ENCODE measurements at places on chromosomes 4 and X.

DNA sequence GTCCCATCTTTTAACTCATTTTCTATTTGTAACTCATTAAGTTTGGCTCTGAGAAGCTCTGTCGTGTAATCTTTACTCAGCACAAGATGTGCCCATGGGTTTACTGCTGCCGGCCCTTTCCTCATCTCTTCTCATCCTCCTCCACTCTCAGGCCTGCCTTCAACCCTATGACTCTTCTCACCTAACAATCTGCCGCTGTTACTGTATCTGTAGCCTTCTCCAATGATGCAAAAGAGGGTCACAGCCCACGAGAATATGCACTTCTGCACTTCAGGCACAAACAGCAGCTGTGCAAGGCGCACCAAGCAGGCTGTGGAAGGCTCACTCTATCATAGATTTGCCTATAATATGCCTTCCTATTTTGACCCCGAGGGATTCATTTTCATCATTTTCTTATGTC, 546.5 kb upstream of the GALNTL6 start:
- no peak for DNase-seq

GRCh38 chr4:151912632-151913031, 151.8 kb upstream of the GATB start:
- DNase-seq, result no peak

GRCh38 chr4:151753056-151753455, 7.8 kb downstream of the GATB start:
- DNase-seq, result no peak

GRCh38 chrX:104172121-104172520, 5.9 kb downstream of the FAM199X start:
- no peak for DNase-seq

DNA sequence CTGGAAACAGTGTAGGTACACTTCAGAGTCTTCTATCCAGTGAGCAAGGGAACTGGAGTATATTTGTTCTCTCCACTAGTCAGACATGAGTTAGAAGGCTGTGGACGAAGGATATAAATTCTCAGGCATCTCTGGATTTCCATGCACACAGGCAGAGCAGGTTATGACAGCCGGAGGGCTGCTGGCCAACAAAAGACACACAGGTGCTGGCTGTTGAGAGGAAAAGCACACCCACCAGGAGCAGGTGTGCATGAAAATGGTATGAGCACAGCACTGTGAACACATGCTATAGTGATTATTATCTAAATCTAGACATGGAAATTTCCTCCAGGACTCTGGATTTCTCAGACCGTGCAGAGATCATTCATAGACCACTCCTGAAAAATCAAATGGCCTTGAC, 444.7 kb upstream of the RPS6KA3 start:
- peak; percentile 41 for DNase-seq

DNA sequence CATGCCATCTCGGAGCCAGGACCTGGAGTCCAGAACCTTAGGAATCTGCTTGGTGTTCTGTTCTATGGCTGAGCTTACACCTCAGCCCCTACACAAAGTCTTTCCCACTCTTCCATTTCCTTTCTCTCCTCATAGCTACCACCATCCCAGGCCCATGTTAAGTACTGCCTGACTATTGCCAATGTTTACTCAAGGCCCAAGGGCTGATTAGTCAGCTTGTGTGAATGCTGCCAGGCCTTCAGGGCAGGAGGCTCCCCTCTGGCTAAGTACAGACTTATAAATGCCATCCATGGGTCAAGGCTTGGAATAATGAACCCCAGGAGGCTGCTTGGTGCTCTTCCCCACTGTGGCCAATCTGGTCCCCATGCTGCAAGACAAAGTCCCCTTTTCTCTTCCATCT, 411.6 kb upstream of the MAGEB18 start:
- no peak for DNase-seq

DNA sequence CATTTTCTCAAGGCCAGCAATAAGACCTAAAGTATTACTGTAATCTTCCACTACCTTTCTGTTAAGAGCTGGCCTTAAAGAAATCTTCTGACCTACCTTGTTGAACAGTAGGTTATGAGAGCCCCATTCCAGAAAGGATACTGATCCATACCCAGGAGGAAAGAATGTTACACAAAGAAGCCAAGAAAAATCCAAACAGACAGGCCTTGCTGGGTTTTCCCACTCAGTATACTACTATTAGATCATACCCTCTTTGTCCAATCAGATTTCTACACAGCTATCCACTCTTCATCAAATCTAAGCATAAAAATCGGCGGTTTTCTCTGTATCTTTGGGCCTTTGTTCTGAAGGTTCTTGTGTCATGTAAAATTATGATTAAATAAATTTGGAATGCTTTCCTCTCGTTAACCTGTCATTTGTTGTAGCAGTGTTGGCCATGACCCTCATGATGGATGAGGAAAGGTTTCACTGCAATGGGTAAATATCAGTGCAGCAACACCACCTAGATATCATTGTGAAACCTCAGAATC, 292.3 kb downstream of the ANKRD50 start:
- no peak for DNase-seq

- DNase-seq, result no peak
Measured at GRCh38 chr4:185672618-185673017, 137.3 kb upstream of the PDLIM3 start.

- DNase-seq, result no peak
Measured at GRCh38 chr4:16524911-16525554, 298.8 kb upstream of the TAPT1 start.

DNA sequence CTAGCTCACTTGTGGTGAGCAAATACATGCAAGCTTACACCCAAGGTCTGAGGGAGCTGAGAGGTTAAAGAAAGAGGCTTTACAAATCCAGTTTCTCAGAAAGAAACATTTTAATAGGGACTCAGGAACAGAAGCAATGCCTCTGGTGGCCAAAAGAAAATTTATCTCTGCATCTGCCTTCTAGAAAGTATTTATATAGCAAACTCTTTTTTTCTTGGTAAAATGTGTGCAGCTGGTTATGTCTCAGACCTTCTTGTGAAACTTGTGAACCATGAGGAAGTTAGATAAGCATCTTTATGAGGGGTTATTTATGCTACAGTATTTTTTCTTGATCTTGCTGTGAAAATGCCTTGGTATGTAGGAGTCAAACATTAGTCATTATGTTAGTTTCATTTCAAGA, 48.5 kb upstream of the CYSLTR1 start:
- DNase-seq, result no peak

DNA sequence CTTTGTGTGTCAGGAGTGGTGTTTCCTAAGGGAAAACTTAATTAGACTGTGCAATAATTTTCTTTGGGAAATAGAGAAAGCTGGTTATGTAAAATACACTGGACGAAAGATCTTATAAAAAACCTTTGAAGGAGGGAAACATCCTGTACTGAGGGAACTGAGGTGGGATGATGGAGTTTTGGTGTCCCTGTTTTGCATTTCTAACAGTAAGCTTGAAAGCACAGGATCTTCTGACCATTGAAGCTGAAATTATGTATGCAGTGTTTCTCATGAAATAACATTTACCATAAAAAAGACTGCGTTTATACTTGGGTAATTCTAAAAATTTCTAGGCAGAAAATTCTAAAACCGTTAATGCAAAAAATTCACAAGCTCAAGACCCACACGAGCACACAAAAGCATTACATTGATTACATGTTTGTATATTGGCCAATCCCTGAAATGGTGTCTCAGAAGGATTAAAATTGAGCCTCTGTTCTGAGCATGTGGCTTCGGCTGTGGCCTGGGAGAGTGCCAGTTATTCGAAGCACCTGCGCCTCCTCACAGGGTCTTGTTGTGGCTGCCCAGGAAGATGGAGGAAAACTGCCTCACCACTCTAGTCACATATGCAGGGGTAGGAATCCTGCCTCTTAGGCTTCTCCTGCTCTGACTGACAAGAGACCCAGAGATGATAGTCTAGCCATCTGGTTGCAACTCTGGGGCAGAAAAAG, 49.5 kb downstream of the JADE3 start:
- DNase-seq, result peak; percentile 6

DNA sequence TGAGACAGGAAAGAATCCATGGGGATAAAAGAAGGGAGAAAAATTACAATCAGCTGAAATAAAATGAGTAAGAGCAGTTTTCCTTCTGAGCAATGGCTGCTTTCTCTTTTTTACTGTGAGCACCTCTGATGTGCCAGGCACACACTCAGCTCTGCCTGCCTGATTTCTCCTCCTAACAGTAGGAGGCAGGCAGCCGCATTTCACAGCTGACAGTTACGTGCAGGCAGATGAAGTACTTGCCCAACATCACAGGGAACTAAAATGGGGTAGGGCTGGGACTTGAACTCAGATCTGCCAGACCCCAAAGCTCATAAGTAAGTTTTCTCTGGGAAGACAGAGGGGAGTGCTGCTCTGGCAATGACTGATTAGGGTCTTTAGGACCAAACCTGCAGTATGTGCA, 54.6 kb downstream of the C4orf50 start:
- no peak for DNase-seq

GRCh38 chr4:74777531-74777930, 16.8 kb downstream of the BTC start:
- no peak for DNase-seq

- DNase-seq, result no peak
Measured at GRCh38 chrX:132413459-132413858, 75.4 kb downstream of the MBNL3 start.

GRCh38 chrX:85419293-85419692, 39.8 kb upstream of the POF1B start:
- DNase-seq, result no peak

GRCh38 chr4:5631352-5632065, 76.8 kb downstream of the EVC2 start:
- DNase-seq, result no peak

DNA sequence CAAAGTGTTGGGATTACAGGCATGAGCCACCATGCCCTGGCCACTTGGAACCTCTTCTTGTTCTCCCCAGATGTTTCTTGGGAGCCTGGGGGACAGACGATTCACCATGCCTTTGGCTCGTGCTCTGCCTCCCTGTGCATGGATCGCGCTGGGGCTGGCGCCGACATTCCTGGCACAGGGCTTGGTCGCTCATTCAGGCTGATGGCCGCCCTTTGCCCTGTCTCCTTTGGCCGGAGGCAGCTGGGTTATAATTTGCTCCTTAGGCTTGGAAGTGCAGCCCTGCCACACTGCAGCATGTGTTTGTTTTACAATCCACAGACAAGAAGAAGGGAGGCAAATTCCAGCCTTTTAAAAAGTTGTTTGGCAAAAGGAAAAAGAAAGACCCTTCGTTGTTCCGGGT, 115.3 kb downstream of the AASDH start:
- no peak for DNase-seq

DNA sequence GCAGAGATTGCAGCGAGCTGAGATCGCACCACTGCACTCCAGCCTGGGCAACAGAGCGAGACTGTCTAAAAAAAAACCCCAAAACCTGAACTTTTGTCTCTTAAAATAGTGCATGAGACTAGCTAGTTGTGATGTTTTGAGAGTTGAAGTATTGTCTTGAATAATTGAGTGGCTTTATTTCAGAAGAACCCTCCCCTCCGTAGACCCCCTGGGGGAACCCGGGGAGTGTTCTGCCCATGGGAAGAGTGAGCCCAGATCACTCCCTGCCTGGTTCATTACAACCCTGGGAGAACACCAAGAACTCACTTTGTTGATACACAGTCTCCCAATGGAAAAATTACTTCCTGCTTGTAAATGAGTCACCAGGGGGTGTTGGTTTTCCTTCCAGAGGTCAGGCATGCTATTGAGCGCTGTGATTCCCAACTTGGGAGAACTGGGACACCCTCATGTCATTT, 65.3 kb upstream of the SHISA3 start:
- DNase-seq, result no peak

DNA sequence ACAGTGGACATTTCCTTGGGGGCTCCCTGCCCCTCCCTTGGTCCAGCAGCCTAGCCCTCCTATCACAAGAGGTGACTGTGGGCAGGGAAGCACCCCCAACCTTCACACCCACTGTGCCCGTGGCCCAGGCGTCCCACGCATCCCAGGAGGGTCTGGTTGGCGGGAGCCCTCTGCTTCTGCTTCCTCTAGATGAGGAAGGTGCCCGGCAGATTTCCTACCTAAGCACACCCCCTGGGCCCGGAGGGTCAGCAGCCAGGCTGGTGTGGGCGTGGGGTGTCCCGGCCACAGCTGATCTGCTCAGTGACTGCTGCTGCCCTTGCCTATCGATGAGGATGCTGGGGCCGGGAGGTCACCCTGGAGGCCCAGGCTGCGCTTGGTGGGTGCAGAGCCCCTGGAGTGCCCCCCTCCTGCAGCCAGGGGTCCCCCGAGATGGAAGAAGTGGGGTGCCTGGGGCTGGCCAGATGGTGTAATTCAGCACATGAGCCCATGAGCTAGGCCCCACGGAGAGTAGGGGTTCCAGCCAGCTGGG, 12.2 kb downstream of the SH3BP2 start:
- no peak for DNase-seq

GRCh38 chr4:24644983-24645764, 60.8 kb upstream of the DHX15 start:
- DNase-seq, result no peak

GRCh38 chr4:116110713-116111112, 974.7 kb downstream of the TRAM1L1 start:
- DNase-seq, result no peak

DNA sequence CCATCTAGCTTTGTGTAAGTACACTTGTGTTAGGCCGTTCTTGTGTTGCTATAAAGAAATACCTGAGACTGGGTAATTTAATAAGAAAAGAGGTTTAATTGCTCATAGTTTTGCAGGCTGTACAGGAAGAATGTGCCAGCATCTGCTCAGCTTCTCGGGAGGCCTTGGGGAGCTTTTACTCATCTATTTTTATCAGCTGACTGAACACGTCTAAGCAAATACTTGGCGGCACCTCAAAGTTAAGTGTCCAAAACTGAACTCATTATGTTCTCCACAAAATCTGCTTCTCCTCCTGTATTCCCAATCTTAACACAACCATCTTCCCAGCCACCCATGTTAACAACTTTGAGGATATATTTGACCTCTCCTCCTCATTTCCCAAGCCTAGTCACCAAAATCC, 42.4 kb upstream of the GATB start:
- DNase-seq, result no peak

All from NCI-H1105 treated with DMSO at 0.1 percent for 48 hours (cell line).